Foreskin keratinocyte (primary cell): ENCODE measurements at places on chromosomes 12 and 14. TPM values are rescaled to one million over a fixed set of nuclear protein-coding genes. Genes with fewer than 3 reads are reported as not detected.

The TXNRD1 gene
- 110 and 171 TPM in 2 replicates for total RNA-seq

The KRT71 gene
- total RNA-seq, result not detected in 2 replicates

The C12orf50 gene
- total RNA-seq, result not detected in 2 replicates

The LRRC10 gene
- not detected in 2 replicates for total RNA-seq

The CLEC4C gene
- not detected in 2 replicates for total RNA-seq

The CYP27B1 gene
- 41.8 and 52.1 TPM in 2 replicates for total RNA-seq

The TUBA1C gene
- total RNA-seq, result 1,116 and 1,321 TPM in 2 replicates

The NFE2 gene
- 0.07 and 0.14 TPM in 2 replicates for total RNA-seq

The GRIP1 gene
- total RNA-seq, result 4.9 and 6.8 TPM in 2 replicates

- DNase-seq, result no peak
Observed at GRCh38 chr12:100138803-100139098, 3.9 kb downstream of the BLTP3B start.

GRCh38 chr12:89155826-89156225, 196.5 kb downstream of the DUSP6 start:
- DNase-seq, result no peak

- DNase-seq, result peak; percentile 39
Observed at GRCh38 chr12:23949348-23950209, at the start of gene SOX5. TSS of gene SOX5 (minus strand) at chr12:23949670. CDS start at chr12:23949601, 69 bp downstream.

DNA sequence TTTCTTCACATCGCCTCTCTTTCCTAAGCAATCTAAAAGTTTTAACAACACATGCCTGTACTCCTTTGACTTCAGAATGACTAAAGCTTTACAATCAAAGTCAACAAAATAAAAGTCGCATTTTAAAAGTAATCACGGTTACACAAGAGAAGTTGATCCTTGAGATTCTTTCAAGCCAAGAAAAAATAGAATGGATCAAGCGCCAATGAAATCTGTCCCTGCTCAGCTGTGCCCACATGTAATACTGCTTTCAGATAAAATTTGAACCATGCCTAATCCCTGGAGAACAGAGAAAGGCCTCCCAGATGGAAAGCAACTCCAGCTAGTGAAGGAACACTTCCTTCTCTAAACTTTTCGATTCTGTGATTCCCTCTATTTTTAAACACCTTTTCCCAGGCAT, 113.1 kb downstream of the FBXL14 start:
- no peak for DNase-seq

GRCh38 chr12:68745376-68745903, 536 bp upstream of the SLC35E3 start:
- no peak for DNase-seq

- no peak for DNase-seq
Observed at GRCh38 chr12:643475-644302, 19.6 kb downstream of the NINJ2 start.

DNA sequence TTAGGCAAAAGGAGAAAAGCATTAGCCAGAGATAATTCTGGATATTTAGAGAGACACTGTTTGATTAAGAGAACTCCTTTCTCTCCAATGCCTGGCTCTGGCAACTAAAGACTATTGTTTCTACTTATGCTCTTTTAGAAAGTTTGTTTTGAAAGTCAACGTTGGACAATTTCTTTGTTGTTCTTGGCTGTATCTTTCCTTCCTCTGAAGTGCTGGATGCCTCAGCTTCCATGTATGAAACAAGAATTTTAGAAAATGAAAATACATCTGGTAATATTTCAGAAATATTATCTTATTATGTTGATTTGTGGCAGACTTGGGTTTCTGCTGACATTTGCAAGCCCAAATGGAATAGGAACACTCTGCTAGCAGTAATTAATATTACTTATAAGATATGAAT, 382.6 kb downstream of the SNAPC1 start:
- DNase-seq, result no peak

DNA sequence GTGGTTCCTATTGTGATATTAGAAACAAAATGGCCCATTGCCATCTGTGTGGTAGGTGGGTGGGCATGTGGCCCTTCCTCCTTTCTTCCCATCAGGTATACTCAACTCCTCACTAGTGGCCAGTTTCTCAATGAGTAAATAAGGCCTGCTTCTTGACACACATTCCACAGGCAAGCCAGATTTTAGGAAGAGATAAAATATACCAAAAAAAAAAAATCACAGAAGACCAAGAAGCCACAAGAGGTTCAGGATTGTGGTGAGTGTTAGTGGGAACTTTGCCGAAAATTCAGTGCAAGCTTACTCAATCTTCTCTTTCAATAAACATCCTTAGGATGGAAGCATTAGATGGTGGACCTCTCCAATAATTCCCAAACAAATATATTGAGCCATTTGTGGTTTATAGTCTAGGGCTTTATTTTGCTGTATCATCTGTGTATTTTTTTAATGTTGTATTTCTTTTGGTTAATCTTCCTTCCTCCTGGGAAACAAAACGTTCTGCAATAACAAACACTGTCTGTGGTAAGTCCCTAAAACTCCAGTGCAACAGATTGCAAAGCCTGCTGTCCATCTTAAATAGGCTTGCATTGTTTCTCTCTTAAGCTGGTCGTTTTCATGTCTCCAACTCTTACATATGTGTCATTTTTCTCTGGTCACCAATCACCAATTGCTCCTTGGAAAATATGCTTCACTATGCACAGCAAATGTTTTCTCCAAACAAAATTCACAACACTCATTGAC, 289.9 kb upstream of the KITLG start:
- DNase-seq, result no peak

DNA sequence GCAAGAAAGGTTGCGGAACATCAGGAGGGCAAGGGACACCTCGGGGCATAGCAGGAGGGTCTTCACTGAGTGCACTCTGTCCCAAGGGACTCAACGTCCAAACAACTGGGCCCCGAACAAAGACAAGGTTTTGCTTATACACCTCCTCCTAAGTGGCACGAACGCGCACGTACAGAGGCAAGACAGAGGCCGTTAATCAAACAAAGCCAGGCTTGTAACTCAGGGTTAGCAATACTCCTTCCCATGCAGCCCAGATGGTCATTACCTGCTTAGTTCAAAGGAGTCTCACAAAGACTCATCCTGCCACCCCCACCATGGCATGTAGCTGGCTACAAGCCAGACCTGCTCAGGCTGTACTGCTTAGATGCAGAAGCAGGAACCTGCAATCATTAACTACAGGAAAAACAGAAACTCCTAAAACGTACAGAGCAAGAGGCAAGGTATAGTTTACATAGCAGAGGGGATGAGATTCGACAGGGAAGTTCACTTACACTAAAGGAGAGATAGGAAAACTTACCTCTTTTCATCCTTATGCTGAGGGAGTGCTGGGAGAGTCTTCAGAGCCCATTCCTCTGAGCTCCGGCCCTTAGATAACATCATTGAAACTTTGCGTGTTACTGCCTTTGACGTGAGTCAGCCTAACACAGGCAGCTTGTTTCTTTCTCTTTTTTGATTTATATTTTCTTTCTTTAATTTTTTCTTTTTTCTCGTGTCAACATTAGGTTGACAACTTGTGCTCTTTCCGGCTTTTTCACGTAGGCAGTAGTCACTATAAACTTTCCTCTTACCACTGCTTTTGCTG, 1319.1 kb downstream of the TMEM121 start:
- DNase-seq, result no peak

GRCh38 chr12:98449584-98449983, 65.8 kb upstream of the TMPO start:
- DNase-seq, result no peak

DNA sequence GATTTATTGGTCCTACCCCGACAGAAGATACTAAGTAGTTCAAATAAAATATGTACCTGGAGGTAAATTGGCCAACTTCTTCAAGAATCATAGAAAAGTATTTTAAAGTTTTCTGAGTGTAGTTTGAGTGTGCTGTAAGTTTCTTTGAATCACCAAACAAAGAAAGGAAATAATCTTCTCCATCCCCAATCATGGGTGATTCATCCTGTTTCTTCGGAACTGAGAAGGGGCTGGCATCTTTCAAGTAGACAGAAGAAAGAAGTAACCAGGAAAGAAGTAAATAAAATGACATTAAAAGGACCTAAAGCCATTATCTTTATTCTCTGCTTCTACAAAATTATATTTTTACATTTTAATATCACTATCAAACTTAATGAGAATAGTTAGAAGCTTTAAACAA, 6.8 kb downstream of the LMNTD1 start:
- DNase-seq, result no peak

- peak; percentile 99 for DNase-seq
Observed at GRCh38 chr12:64181430-64182291, 40.4 kb downstream of the KICS2 start.

DNA sequence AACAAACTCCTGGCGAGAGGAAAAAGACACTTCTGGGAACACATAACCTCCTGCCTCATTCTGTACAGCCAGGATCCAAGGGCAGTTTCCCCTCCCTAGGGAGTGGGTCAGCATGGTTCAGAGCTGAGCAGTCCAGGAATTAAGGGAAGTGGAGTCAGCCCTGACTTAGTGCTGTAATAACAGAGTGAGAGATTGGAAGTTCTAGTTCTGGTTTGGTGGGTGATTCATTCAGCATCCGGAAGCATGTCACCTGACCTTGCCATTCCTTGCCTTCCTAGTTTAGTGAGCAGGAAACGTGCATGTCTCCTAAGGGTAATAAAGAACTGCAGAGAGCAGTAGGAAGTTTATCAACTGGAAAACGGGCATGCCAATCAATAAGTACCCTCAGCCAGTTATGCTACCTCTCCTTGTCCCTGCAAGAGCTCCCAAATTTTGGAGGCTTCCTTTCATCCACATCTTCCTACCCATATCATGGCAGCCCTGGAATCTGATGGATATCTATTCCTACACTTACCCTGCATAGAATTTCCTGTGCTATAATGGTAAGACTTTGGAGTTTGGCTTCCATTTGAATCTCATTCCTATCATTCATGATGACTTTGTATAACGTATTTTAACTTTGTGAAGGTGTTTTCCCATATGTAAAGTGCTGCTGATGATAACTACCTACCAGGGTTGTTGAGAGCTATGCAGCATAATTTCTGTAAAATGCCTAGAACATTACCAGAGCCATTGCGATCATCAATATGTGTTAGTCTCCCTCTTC, 28.5 kb upstream of the MAGOHB start:
- DNase-seq, result peak; percentile 44

DNA sequence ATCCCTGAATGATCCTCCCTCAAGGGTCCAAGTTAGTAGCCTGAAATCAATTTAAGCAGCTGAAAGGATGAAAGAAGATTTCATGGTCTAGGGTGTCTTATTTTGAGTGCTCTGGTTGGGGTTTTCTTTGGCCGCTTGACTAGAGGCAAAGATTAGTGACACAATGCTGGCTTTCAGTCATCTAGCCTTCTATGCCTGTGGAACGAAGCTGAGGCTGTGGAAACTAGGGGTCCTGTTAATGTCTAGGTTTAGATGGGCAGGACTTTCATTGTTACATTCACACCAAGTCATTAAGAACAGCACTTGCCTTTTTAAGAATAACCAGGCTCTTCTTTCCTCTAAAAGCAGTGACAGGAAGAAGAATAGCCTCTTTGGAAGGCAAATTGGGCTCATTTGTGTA, 253.8 kb upstream of the E2F7 start:
- DNase-seq, result no peak

DNA sequence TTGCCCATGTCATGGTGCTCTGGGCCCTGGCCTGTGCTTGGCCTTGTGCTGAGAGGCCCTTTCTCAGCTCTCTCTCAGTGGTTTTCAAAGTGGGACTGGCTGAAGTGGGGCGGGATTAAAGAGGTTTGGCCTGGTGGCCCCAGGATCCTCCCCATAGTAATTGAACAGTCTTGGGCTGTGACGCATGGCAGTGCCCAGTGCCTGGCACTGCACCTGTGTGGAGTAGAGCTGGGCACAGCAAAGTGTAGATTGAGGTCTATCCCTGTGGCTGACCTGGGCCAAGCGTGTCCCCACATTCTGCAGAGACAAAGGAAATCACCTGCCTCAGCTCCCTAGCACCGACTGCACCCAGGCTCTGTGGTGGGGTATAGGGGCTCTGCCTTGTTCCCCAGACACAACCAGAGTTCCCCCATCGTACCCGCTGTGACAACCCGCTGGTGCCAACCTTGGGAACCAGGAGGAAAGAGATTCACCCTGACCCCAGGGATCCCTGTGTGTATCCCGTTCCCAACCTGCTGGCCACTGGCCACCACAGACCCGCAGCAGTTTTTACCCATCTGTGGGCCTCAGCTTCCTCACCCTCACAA, 9.9 kb upstream of the CYP46A1 start:
- no peak for DNase-seq

- no peak for DNase-seq
Observed at GRCh38 chr14:93115821-93116675, at the start of gene ITPK1. TSS of gene ITPK1 (minus strand) at chr14:93115925. CDS start at chr14:93115163, 762 bp downstream.

GRCh38 chr14:62216121-62216520, 453.9 kb downstream of the SNAPC1 start:
- no peak for DNase-seq

DNA sequence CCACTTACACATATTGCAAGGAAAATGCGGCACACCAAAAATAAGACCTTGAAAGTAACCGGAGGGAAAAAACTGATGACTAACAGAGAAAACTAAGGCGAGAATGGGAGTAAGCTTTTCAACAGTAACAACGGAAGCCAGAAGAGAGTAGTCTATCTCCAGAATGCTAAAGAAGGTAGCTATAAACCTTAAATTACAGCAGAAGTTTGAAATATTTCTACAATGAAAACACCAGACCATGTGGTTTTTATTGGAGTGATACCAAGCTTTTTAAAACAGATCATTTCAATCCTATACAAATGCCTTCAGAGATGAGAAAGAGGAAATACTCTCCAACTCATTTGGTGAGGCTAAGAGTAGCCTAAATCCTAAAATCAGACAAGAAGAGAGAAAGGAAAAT, 209.5 kb downstream of the ANO6 start:
- DNase-seq, result no peak

DNA sequence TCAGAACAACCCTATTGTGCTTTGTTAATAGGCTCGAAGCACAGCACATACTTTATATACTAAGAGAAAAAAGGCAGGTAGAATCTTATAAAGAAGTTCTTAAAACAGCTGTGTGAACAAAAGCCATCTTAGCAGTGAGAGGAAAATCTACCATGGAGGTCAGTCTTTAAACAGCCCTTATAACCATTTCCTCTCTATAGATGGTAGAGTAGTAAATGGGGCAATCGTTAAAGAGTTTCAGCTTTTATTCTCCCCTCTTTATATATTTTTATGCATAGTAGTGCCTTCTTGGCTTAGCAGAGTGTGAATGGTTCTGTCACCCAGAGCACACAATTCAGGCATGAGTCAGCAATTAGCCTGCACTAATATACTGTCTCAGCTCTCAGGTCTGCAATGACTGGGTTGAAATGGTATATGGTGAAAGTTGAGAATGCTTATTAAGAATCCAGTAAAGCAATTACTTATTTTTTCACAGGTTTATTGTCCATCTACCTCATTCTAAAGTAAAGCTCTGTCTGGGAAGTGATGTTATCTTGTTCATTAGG, 305.0 kb downstream of the NELL2 start:
- no peak for DNase-seq

GRCh38 chr12:110234755-110235154, 46.3 kb upstream of the ATP2A2 start:
- DNase-seq, result no peak
